ENCODE measurements at places on chromosomes 12 and 14.

- no peaks in the 10 kb centered on the region for H3K27me3 ChIP-seq
- no peak for DNase-seq
- H3K4me3 ChIP-seq = no peak overlapping the region
- H3K27ac ChIP-seq = no peak overlapping the region
- H3K4me1 ChIP-seq = no peaks in the 10 kb centered on the region
- H3K36me3 ChIP-seq = no peaks in the 10 kb centered on the region
These were observed 67.2 kb downstream of the BTG1 start for GRCh38 chr12:92078167-92079053.

DNA sequence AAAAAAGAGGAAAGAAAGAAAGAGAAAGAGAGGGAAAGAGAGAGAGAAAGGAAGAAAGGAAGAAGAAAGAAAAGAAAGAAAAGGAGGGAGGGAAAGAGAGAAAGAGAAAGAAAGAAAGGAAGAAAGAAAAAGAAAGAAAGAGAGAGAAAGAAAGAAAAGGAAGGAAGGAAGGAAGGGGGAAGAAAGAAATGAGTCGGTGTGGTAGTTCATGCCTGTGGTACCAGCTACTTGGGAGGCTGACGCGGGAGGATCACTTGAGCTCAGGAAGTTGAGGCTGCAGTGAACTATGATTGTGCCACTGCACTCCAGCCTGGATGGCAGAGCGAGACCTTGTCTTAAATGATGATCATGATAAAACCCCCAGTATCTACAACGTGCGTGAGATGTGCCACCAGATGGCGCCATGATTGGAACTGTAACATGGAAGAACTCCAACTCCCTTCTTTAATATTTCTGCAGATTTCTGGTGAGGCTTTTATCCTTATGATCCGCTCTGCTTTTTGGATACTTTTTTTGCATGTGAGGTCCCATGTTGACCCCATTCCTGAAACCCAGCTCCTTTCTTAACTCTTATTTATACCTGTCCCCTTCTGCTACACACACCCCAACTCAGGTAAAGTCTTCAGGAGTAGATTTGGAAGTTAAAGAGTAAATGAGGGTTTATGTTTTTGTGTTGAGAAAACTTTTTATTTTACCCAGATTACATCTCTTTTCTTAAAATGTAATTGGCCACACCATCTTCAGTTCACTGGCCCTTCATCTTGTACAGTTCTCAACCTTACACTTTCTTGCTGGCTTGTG is 25.6 kb downstream of the RNASE10 start:
- H3K27ac ChIP-seq = no peak overlapping the region
- peak overlapping the region; percentile 22 for H3K4me3 ChIP-seq
- no peaks in the 10 kb centered on the region for H3K36me3 ChIP-seq
- no peaks in the 10 kb centered on the region for H3K27me3 ChIP-seq

GRCh38 chr12:93743999-93744689 is 67.0 kb downstream of the CRADD start:
- no peak for DNase-seq
- no peaks in the 10 kb centered on the region for H3K4me1 ChIP-seq
- H3K36me3 ChIP-seq = no peaks in the 10 kb centered on the region

DNA sequence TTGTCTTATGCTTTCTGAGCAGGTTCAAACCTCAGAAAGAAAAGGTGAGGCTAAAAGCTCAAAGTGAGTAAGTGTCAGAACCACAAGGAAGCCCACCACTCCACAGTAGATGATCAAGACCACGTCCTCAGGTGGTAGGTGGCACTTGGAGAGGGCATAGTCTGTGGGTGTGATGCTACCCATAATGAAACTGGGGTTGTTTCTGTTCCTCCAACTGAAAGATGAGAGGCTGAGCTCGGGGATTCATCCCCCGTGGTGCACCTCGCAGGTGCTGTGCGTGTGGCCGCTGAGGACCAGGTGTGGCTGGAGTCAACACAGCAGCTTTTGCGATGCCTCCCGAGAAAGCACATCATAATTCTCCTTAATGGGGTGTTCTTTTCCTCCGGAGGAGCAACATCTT is 285.7 kb downstream of the TTC8 start:
- no peaks in the 10 kb centered on the region for H3K4me1 ChIP-seq
- no peak overlapping the region for H3K4me3 ChIP-seq
- no peaks in the 10 kb centered on the region for H3K36me3 ChIP-seq
- no peak overlapping the region for H3K27ac ChIP-seq
- no peaks in the 10 kb centered on the region for H3K27me3 ChIP-seq

GRCh38 chr14:104604458-104605449 is at the start of gene TMEM179:
Gene TMEM179 (minus strand): TSS chr14:104604772. CDS start chr14:104604741, 31 bp downstream.
- peaks cover 2% of the 10 kb centered on the region for H3K27me3 ChIP-seq
- DNase-seq = peak; percentile 76
- peak within 1 kb of the TSS; percentile 81 for H3K4me3 ChIP-seq
- no peaks in the 10 kb centered on the region for H3K4me1 ChIP-seq

Measured in H9 (cell line).